ENCODE measurements at places on chromosomes 16 and 17.

DNA sequence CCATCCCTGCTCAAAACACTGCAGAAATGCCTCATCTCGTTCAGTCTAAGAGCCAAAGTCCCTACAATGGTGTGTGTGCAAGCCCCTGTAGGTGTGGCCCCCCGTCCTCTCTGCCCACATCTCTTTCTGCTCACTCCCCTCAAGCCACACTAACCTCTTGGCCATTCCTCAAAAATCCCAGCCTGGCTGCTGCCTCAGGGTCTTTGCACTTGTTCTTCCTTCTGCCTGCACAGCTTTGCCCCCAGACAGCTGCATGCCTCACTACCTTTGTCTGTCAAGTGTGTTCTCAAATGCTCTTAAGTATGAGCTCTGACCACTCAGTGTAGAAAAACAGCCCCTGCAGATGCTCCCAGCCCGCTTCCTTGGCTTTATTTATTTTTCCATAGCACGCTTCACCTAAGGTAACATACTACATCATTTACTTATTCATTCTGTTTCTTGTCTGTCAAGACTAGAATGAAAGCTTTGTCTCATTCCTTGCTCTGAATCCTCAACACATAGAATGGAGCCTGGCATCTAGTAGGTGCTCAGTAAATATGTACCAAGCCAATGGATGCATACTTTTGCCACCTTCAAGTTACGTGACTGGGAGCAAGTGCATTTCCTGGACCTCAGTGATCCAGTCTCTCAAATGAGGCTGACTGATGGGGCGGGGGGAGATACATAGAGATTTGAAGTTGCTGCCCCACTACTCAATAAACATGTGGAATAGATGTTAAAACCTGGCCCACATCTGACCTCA lies 38.1 kb downstream of the RAI1 start:
- no peak for DNase-seq

DNA sequence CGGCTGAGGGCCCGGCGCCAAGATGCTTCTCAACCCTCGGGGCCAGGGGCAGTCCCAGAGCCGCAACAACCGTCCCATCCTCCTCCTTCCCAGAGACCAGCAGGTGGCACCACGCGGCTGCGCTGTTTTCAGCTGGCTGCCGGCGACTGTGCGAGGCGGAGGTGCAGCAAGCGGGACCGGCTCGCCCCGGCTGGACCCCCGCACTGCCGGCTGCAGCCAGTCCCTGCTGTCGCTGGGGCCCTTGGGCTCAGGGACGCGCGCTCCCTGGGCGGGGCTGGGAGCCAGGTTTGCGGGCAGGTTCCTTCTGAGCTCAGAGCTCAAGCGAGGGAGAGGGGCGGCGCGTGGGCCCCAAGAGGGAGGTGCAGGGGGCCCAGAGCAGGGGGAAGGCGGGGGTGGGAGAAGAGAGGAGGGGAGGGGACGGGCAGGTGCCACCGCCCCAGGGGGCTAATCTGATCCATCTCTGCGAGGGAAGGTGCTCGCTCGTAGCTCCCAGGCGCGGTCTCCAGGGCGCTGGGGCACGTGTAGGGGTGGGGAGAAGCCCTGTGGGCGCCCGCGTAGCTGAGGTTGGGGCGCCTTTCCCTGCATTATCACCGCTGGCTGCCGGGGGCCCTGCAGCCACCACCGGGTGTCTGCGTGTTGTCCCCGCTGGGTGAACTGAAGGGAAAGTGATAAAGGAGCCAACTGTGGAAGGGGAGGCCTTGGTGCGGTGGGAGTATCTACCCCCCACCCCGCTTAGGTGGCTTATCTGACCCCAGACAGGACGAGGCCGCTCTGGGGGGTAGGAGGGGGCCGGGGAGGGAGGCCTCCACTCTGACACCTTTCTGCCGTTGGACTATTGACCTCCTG lies 24.2 kb downstream of the STAT5A start:
- DNase-seq = peak; percentile 80

DNA sequence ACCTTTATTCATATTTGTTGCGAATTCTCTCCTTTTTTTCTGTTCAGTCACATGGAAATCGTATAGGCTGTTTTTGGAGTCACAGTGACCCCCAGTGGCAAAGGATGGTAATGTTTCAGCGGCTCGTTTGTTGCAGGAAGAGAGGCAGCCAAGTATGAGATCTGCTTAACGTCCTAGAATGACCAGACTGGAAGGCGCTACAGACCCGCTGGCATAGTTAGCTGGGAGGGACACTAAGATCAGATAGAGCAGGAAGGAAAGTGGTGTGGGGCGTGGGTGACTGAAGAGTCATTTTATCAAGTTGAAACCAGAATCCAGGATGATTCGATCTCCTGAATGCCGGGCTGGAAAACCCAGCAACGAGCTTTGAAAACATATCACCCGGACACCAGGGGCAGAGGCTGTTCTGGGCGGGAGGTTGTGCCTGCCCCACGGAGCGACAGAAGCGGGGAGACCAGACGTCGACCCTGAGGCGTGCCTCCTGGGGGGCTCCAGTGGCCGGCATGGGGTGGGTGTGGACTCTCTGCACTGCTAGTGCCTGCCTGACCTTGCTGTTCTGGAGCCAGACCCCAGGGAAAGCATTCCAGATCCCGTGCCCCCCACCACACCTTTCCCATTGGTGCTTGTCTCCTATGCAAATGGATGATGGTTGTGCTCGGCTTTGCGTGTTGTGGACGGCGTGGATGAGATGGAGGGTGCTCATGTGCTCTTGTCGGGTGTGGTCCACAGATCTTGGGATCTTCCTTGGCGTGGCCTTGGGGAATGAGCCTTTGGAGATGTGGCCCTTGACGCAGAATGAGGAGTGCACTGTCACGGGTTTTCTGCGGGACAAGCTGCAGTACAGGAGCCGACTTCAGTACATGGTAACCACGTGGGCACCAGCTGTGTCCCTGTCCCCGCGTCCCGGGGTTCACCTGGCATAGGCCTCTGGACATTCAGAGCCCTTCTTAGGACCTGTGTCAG lies 7.7 kb downstream of the IL34 start:
- peak; percentile 82 for DNase-seq

GRCh38 chr17:10290041-10290440 lies 82.8 kb downstream of the MYH13 start:
- DNase-seq = no peak

DNA sequence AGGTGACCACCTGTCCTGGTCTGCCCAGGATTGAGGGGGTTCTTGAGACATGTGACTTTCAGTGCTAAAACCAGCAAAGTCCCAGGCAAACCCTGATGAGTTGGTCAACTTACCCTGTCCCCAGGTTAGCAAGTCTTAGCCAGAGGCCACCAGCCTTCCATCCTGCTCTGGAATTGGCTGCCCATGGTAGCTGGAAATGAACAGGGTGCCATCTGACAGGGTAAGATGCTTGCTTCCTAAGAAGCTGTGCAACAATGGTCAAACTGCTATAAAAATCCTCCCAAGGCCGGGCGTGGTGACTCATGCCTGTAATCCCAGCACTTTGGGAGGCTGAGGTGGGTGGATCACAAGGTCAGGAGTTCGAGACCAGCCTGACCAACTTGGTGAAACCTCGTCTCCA lies 22.8 kb upstream of the MTMR4 start:
- no peak for DNase-seq
